ENCODE measurements at places on chromosomes 5 and 9.

- no peak for DNase-seq
Observed at GRCh38 chr9:3758816-3759576, 233.2 kb upstream of the RFX3 start.

DNA sequence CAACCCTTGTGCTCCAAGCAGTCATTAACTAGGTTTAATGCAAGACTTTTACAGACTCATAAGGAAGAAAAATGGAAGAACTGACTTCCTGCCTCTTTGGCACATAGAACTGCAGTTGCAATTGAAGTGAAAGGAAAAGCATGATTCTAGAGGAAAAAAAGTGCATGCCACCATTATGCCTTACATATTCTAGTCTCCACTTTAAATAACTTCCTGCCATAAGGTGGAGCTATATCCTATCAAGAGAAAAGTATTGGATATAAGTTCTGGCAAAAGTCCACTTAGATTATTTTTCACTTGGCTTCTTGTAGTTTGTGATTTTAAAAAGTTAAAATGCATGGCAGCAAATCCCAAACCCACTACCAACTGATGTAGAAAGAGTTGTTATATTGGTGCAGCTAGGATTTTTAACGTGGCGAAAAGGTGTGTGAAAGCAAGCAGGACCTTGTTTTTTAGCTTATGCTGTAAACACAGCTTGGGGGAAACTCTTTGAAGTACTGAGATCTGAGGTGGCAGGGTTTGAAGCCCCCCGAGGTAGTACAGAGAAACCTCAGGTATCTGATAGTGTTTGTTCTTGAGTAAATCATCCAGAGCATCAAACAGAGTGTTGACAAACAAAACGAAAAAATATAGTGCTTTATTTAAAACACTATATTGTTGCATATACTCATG lies 117.9 kb downstream of the ANXA1 start:
- DNase-seq = peak; percentile 13

- no peak for DNase-seq
Observed at GRCh38 chr9:20990867-20991266, 40.6 kb downstream of the HACD4 start.

- DNase-seq = no peak
Observed at GRCh38 chr5:178469975-178470759, 120.0 kb downstream of the COL23A1 start.

- no peak for DNase-seq
Observed at GRCh38 chr9:78439866-78440830, 143.2 kb downstream of the PSAT1 start.

- no peak for DNase-seq
Observed at GRCh38 chr9:126524353-126525077, 89.2 kb upstream of the LMX1B start.

- no peak for DNase-seq
Observed at GRCh38 chr5:76657091-76657490, 33.9 kb upstream of the F2RL2 start.
